ENCODE measurements at places on chromosomes 13 and 19. TPM values are rescaled to one million over a fixed set of nuclear protein-coding genes. Genes with fewer than 3 reads are reported as not detected.

- H3K36me3 ChIP-seq: no peaks in the 10 kb centered on the region
- H3K27ac ChIP-seq: no peak overlapping the region
- H3K27me3 ChIP-seq: no peaks in the 10 kb centered on the region
- no peaks in the 10 kb centered on the region for H3K4me1 ChIP-seq
- H3K4me3 ChIP-seq: no peak overlapping the region
These were observed 14.1 kb downstream of the CPT1C start for GRCh38 chr19:49704888-49705642.

- DNase-seq: no peak
- H3K27me3 ChIP-seq: no peaks in the 10 kb centered on the region
- H3K27ac ChIP-seq: no peak overlapping the region
- no peaks in the 10 kb centered on the region for H3K4me1 ChIP-seq
- no peaks in the 10 kb centered on the region for H3K36me3 ChIP-seq
These were observed 5.3 kb upstream of the KLK12 start for GRCh38 chr19:51040151-51040550.

DNA sequence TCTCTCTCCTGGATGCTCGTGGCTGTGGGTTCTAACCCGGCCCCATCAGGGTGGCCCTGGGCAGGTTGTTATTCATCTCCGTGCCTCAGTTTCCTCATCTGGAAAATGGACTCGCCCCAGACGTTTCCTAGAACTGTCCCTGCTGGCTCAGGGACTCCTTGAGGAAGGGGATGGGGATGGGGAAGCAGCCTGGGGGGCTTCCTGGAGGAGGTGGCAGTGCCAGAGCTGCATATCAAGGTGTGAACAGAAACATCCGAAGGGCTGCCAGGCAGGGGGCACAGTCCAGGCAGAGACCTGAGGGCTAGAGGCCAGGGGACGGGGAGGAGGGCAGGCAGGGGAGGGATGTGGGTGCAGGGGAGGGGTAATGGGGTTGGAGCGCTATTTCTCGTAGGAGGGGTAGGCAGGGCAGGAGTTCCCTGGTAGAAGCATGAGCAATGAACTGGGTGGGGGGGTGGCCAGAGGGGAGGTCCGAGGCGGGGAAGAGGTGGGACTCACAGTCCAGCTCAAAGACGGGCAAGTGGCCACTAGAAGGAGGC lies 3.6 kb upstream of the ELANE start:
- H3K4me3 ChIP-seq: no peak overlapping the region
- no peak overlapping the region for H3K27ac ChIP-seq
- H3K4me1 ChIP-seq: no peaks in the 10 kb centered on the region
- DNase-seq: no peak
- H3K36me3 ChIP-seq: no peaks in the 10 kb centered on the region

OR4F17 gene
- not detected for polyA plus RNA-seq

- no peaks in the 10 kb centered on the region for H3K36me3 ChIP-seq
- H3K4me1 ChIP-seq: peaks cover 4% of the 10 kb centered on the region
- no peak overlapping the region for H3K27ac ChIP-seq
- H3K27me3 ChIP-seq: peaks cover 36% of the 10 kb centered on the region
- H3K4me3 ChIP-seq: no peak overlapping the region
- DNase-seq: no peak
These were observed 3.2 kb downstream of the CRLF1 start for GRCh38 chr19:18603255-18603957.

DNA sequence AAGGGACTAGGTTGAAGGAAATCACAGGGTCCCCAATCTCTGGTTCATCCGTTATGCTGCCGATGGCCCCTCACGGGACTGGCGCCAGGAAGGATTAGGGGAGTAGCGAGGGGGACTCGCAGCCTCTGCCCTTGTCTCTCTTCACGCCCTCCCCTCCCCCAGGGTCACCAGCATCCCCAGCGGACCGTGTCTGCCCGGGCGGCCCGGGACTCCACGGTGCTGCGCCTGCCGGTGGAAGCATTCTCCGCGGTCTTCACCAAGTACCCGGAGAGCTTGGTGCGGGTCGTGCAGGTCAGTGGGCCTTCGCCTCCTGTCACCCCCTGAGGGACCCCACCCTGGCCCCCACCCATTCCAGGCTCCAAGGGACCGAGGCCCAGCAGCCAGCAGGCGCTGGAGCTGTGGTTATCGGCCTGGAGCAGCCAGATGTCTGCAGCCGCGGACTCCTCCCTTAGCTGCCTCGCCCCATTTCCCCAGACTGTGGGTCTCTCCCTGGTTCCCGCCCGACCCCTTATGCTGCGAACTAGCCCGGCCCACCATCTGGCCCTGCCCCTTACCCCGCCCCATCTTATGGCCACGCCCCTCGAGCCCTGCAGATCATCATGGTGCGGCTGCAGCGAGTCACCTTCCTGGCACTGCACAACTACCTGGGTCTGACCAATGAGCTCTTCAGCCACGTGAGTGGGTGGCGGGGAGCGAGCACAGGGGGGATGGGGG lies 5.4 kb downstream of the PNPLA6 start:
- no peak overlapping the region for H3K4me3 ChIP-seq
- no peaks in the 10 kb centered on the region for H3K27me3 ChIP-seq
- peaks cover 7% of the 10 kb centered on the region for H3K4me1 ChIP-seq
- peaks cover 22% of the 10 kb centered on the region for H3K36me3 ChIP-seq
- DNase-seq: no peak

DNA sequence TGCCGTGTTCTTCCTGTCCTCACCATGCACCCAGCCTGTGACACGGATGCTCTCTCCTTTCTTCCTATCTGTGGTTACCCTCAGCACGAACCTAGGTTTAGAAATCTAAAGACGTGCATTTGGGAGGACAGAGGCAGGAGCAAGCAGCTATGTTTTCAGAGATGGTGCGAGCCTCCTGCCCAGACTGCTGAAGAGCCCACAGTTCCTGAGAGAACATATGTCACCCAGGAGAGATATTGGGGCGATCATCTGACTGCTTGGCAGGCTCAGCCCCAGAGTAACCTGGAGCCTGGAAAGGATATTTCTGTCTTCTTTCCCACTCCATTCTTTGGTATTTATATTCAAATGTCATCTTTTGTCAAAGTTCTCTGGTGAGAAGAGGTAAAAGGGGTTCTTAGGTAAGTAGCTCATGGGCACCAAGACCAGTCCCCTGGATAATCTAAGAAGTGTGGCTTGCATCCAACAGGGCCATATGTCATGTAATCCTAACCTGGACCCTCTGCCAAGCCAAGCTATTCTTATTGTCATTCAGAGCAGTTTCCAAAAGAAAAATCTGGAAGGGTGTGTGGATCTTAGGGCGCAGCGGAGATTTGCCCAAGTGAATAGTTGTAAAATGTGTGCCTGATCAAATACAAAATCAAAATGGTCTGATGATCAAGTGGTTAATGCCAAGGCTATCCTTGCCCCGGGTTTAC lies 59.5 kb downstream of the FGF9 start:
- H3K27ac ChIP-seq: no peak overlapping the region
- H3K4me3 ChIP-seq: no peak overlapping the region
- H3K27me3 ChIP-seq: no peaks in the 10 kb centered on the region
- no peaks in the 10 kb centered on the region for H3K4me1 ChIP-seq
- no peak for DNase-seq

- no peaks in the 10 kb centered on the region for H3K36me3 ChIP-seq
- no peak overlapping the region for H3K27ac ChIP-seq
- no peaks in the 10 kb centered on the region for H3K27me3 ChIP-seq
- peaks cover 8% of the 10 kb centered on the region for H3K4me1 ChIP-seq
- H3K4me3 ChIP-seq: no peak overlapping the region
These were observed 5.5 kb downstream of the GADD45B start for GRCh38 chr19:2481466-2481865.

GRCh38 chr13:33483471-33483870 lies 197.9 kb upstream of the STARD13 start:
- no peaks in the 10 kb centered on the region for H3K27me3 ChIP-seq
- no peak for DNase-seq
- no peaks in the 10 kb centered on the region for H3K4me1 ChIP-seq
- H3K4me3 ChIP-seq: no peak overlapping the region

DNA sequence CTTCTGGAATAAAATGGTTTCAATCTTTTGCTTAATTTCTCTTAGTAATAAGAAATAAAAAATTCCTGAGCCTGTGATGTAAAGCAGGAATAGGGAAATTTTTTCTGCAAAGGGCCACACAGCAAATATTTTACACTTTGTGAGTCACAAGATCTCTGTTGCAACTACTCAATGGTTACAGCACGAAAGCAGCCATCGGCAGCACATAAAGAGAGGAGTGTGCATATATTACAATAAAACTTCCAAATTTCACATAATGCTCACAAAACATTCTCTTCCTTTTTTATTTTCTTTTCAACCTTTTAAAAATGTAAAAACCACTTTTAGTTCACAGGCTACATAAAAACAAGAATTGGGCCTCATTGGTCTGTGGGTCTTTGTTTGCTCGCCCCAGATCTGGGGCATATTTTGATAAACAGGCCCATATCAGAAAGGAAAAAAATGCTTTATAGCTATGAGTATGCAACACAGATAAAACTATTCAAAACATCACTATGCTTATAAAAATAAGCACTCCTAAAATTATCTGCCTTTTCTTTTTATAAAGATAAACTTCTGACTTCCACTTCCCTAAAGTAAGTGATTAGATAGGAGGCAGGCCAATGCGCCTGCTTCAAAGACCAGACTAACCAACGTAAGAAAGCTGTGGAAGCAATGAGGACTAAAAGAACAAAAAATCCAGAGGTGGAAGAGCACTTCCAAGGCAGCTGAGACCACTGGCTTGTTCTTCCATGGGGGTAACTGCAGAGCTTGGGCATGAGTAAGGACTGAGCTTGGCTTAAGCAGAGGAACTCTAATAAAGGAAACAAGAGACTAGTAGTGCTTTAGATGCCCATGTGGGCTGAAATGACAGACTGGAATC lies 26.5 kb downstream of the MYCBP2 start:
- H3K27me3 ChIP-seq: no peaks in the 10 kb centered on the region
- no peaks in the 10 kb centered on the region for H3K36me3 ChIP-seq
- no peak for DNase-seq
- H3K27ac ChIP-seq: no peak overlapping the region

DNA sequence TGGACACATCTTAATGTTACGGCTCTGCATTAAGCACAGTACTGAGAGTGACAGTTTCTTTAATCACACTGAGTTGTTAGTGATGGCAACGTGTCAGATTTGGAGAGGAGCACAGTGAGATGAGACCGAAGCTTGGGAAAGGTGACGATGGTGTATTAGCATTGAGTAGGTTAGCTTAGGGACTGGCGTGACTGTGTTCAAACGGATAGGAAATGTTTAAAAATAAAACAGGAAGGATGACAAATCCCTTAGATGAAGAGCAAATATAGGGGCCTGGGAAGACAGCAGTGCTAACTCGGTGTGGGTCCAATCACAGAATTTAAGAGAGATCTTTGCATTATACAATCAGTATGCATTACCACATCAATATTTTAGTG lies 384.3 kb downstream of the HS6ST3 start:
- no peak overlapping the region for H3K27ac ChIP-seq
- no peak for DNase-seq
- H3K4me1 ChIP-seq: no peaks in the 10 kb centered on the region
- H3K4me3 ChIP-seq: no peak overlapping the region
- H3K27me3 ChIP-seq: no peaks in the 10 kb centered on the region
- H3K36me3 ChIP-seq: no peaks in the 10 kb centered on the region

ZNF726 gene
- 1.6 TPM for polyA plus RNA-seq

DNA sequence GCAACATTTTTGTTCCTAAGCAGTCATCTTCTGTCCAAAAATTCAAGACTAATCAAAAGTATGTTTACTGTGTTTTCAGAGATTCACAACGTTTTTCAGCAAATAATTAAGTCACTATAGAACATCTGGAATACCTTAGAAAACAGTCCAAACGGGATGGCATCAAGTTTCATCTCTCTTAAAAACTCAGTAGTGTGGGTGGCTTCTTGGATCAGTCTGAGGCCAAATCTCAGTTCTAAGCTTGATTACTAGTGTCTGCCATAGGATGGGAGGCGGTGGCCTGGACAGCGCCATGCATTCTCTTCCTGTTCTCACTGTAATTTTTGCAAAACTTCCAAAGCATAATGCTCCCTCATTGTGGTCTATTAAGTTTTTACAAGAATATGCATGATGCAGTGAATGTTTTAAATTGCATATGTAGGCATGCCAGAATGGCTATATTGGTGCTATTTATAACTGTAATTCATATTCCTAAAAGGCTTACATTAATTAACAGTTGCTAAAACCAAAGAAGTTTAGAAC lies 37.1 kb downstream of the ANKRD10 start:
- H3K4me3 ChIP-seq: no peak overlapping the region
- H3K36me3 ChIP-seq: no peaks in the 10 kb centered on the region
- no peak for DNase-seq
- H3K27me3 ChIP-seq: no peaks in the 10 kb centered on the region
- H3K4me1 ChIP-seq: peaks cover 14% of the 10 kb centered on the region
- H3K27ac ChIP-seq: no peak overlapping the region

CYP2A7 gene
- polyA plus RNA-seq: not detected

GRCh38 chr19:38946229-38947010 lies 15.7 kb downstream of the MRPS12 start:
- no peak for DNase-seq
- H3K4me3 ChIP-seq: no peak overlapping the region
- peaks cover 7% of the 10 kb centered on the region for H3K4me1 ChIP-seq
- H3K27ac ChIP-seq: no peak overlapping the region

ATP1A3 gene
- 8.2 TPM for polyA plus RNA-seq

GRCh38 chr19:39946532-39946931 lies 12.1 kb upstream of the FCGBP start:
- no peak overlapping the region for H3K4me3 ChIP-seq
- no peaks in the 10 kb centered on the region for H3K36me3 ChIP-seq
- DNase-seq: no peak
- no peak overlapping the region for H3K27ac ChIP-seq
- peaks cover 76% of the 10 kb centered on the region for H3K4me1 ChIP-seq

DNA sequence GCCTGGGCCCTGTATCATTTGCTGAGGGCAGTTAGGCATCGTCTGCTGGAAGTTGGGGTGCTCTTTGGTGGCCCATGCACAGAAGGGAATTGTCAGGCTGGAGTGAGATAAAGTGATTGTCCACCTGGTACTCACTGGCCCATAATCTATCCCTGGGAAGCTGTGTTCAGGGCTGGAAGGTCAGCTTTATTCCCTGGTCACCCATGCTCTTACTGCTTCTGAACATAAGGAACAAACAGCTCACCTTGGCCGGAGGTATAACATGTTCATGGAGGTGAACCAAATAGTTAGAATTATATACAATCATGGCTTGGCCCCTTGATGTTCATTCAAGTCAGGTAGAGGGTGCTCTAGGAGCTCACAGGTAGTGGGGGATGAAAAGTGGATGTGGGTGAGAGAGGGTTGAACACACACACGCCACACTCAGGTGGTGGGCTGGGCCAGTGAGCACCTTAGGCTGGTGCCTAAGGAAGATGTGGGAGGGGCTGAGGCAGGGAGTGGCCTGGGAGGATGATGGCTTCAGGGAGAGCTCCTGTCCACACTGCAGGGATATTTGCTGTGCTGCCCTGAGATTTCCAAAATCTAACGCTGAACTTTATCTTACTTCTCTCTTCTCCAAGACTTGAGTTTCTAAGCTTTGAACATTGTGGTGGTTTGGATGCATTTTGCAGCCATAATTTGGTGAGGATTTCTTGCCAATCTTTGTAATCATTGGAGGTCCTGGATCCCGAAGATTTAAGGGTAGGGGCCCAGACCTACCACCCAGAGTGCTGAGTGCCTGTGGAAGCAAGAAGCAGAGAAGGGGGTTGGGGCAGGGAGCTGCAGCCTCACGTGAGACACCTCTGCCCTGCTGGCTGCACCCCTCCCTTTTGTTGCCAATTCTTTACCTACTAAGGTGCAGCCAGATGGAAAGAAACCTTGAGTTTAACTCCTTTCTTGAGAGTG lies 420.6 kb downstream of the ZNF536 start:
- H3K27me3 ChIP-seq: no peaks in the 10 kb centered on the region
- no peaks in the 10 kb centered on the region for H3K4me1 ChIP-seq
- H3K4me3 ChIP-seq: no peak overlapping the region

GRCh38 chr13:113043931-113044330 lies 61.7 kb upstream of the F7 start:
- no peak overlapping the region for H3K27ac ChIP-seq
- no peaks in the 10 kb centered on the region for H3K4me1 ChIP-seq
- no peaks in the 10 kb centered on the region for H3K36me3 ChIP-seq
- no peak overlapping the region for H3K4me3 ChIP-seq
- no peaks in the 10 kb centered on the region for H3K27me3 ChIP-seq

DENND1C gene
- polyA plus RNA-seq: 93.2 TPM
